ENCODE measurements at places on chromosomes 5 and 9. TPM values are rescaled to one million over a fixed set of nuclear protein-coding genes. Genes with fewer than 3 reads are reported as not detected.
A peak's percentile ranks its signal among the peaks of the same experiment; 100 is the strongest.

DNA sequence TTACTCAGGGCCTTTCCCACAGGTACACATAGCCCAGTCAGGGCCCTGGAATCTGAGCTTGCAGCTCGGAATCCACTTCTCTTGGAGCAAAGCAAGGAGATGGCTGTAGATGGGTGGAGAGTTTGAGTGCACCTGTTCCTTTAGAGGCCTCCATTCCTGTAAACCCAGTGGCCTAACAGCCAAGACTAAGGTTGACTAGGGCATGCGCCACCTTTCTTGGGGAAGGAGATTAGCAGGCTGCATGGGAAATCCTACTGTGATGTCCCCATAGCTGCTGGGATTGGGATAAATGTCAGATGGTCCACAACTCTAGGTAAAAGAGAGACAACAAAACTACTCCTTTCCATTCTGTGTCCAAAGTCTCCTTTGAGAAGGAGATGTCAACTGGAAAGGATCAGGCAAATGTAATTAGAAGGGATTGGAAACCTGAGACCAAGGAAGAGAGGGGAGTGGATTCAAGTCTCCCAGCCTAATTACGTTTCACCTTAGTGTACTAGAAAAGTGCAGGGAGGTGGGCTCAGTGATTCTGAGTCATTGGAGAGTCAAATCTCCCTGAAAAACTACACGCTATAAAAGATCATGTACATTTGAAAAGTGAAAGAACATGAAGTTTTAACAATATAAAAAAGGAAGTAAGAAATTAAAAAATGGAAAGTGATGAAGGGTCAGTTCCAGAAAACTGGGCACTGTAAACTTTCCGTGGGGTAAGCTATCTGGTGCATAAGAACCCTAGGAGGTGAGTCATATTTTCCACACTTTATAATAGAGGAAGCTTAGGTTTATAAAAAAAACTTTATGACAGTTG lies 104.2 kb downstream of the SEC61B start:
- no peak for DNase-seq

- DNase-seq, result no peak
These were observed 335.6 kb downstream of the BRINP1 start for GRCh38 chr9:119033596-119033995.

DNA sequence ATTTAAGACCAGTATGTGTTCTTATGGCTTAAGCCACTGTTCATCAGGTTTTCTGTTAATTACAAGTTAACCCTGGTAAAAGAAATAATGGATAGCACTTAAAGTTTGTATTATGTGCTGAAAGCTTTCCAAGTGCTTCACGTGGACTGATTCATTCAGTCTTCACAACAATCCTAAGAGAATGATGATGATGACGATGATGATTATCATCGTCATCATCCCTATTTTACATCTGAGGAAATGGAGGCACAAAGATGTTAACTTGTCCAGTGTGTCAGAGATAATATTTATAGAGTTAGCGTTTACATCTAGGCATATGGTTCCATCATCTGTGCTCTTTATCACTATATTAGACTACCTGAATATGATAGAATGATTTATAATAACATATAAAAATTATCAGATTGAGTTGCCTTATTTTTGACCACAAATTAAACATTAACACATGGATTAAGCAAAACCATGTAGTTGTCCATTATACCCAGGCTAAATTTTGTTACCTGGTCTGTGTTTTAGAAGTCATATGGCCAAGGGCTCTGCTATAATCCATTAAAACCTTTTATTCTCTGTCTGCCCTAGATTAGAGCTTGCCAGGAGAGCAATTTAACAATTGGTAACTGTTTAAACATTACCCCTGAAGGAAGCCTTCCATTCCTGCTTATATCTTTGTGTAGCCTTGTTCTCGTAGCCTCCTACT lies 102.3 kb upstream of the MAP3K1 start:
- DNase-seq, result no peak

DNA sequence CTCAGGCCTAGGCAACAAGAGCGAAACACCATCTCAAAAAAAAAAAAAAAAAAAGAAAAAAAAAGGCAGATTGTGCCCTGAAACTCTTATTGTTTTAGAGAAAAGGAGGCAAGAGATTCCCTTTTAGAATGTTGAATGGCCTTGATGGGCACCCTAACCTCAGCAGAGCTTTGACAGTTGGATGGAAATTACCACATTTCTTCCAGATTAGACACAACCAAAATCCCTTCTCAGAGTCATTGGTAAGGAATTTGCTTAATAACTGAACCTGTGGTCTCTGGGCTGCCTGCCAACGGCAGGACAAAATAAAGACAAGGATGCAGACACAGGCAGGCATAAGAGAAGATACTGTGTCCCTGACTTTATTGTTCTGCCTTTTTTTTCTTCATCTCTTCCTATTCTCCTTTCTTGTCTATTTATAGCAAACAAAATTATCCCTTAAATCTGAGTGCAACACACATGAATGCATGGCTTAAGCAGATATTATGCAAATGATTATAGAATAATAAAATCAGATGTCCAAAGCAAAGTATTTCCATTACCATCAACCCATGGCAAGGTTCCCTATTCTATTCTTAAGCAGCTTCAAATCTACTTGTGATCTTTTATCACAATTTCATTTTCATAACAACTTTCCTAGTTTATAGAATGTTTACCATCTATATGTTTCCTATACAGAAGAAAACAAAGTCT lies 37.3 kb upstream of the TRIO start:
- DNase-seq, result no peak

GRCh38 chr9:7342736-7343135 lies 456.8 kb downstream of the DMAC1 start:
- DNase-seq, result no peak

DNA sequence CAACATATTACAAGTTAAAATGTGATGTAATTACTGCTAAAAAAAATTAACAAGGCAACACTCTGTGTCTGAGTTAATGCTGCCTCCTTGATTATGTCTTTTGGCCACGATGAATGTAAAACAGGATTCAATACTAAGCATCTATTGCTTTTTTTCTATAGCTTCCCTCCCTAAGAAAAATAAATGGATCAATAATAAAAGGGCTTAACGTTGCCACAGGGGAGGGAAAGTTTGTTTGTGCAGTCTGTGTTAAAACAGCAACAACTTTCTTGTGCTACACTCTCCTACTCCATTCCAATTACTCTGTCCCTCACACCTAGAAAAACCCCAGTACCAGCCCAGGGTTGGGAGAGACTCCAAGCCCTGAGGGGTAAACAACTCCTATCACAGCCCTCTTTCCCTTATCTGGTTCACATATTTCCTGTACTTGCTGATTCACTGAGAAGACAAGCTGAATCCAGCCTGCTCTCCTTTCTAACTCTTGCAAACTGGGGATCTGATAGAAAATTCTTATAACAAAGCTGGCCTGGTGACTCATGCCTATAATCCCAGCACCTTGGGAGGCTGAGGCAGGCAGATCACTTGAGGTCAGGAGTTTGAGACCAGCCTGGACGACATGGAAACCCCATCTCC lies 44.8 kb downstream of the PTPN3 start:
- DNase-seq, result no peak

DNA sequence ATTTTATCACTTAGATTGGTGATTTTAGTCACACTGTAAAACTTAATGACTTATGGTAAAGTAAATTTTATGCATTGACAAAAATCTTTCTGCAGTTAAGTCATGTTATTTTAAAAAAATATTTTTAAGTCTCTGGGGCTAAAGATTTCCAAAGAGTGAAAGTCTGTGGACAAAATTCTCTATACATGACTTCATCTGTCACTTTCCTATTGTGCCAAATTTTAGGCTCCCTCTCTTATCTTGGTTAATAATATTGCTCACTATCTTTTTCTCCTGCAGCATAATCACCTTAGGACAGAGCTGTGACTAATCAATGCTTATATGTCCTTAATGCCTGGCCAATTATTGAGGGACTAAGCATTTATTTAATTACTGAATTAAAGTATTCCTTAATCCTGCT lies 15.2 kb downstream of the LURAP1L start:
- DNase-seq, result no peak

DNA sequence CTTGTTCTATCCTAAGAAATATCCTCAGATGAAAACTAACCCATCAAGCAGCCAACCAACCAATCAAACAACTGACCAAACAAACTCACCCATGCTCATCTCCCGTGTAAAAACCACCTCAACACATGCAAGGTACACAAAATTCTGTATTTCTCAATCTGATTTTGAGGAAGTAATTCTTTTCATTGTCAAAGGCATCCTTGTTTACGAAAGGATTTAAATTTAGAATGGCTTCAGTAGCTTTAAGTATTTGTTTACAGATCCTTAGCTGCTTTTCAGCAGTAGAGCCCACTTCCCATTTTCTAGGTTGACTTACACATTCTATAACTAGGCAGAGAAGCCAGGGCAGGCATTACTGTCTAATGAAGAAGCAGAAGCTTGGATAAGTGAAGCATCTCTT lies 78.6 kb downstream of the NTRK2 start:
- no peak for DNase-seq

GRCh38 chr5:138725153-138725817 lies 27.9 kb upstream of the CTNNA1 start:
- peak; percentile 78 for DNase-seq

SLC25A2 gene
- 0.24 TPM for total RNA-seq

NR2F1-AS1 gene
- total RNA-seq, result 0.76 TPM
